Activated CD4-positive, alpha-beta T cell treated with anti-CD3 and anti-CD28 coated beads for 36 hours (primary cell): ENCODE measurements at places on chromosomes 6 and 20.

- H3K4me3 ChIP-seq = no peak overlapping the region
- H3K27me3 ChIP-seq = no peaks in the 10 kb centered on the region
- no peaks in the 10 kb centered on the region for H3K36me3 ChIP-seq
- DNase-seq = no peak
Measured at GRCh38 chr6:37669887-37670437, 27.7 kb downstream of the MDGA1 start.

- H3K27ac ChIP-seq = no peak overlapping the region
- H3K36me3 ChIP-seq = no peaks in the 10 kb centered on the region
- H3K4me3 ChIP-seq = no peak overlapping the region
- peaks cover 3% of the 10 kb centered on the region for H3K4me1 ChIP-seq
- H3K27me3 ChIP-seq = peaks cover 18% of the 10 kb centered on the region
Measured at GRCh38 chr20:10657453-10657852, 16.3 kb downstream of the JAG1 start.

GRCh38 chr20:10309326-10309725, 90.7 kb downstream of the SNAP25 start:
- peaks cover 17% of the 10 kb centered on the region for H3K27me3 ChIP-seq
- peaks cover 1% of the 10 kb centered on the region for H3K4me1 ChIP-seq
- no peak overlapping the region for H3K4me3 ChIP-seq
- H3K27ac ChIP-seq = no peak overlapping the region
- DNase-seq = no peak

GRCh38 chr6:40894962-40895799, 143.8 kb downstream of the UNC5CL start:
- no peaks in the 10 kb centered on the region for H3K4me1 ChIP-seq
- H3K27me3 ChIP-seq = peaks cover 7% of the 10 kb centered on the region
- no peak overlapping the region for H3K27ac ChIP-seq
- H3K4me3 ChIP-seq = no peak overlapping the region

DNA sequence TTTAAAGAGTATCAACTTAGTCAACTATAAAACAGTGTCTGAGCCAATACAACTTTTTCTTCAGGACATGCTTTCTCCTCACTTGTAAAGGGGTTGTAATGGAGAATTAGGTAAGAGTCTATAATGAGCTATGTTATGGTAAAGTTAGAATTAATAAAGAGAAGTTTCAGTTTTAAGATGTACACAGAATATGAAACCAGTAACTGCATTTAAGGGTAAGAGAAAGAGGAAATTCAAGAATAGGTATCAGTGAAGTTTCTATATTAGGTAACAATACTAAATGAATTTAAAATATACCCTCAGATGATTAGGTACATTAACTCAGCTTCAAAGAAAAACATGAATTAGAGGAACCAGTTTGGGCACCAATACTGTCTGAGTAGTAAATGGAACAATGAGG, 1444.3 kb upstream of the ADGRB3 start:
- no peak overlapping the region for H3K27ac ChIP-seq
- DNase-seq = no peak
- no peaks in the 10 kb centered on the region for H3K36me3 ChIP-seq
- no peaks in the 10 kb centered on the region for H3K27me3 ChIP-seq
- H3K4me1 ChIP-seq = no peaks in the 10 kb centered on the region
